Adrenal gland (tissue), 19 donors: ENCODE measurements at places on chromosomes 2 and 18. TPM values are rescaled to one million over a fixed set of nuclear protein-coding genes. Genes with fewer than 3 reads are reported as not detected.

IL1RL1 gene
- 74.8 TPM for total RNA-seq

PLCL1 gene
- total RNA-seq, result 5.6 TPM

EML6 gene
- 19.3 TPM for total RNA-seq

CHRNG gene
- total RNA-seq, result not detected

ERFE gene
- 0.36 TPM for total RNA-seq

NT5C1B gene
- not detected for total RNA-seq

FNDC4 gene
- 142 TPM for total RNA-seq

BMP10 gene
- total RNA-seq, result not detected

OSGEPL1 gene
- 15.8 TPM for total RNA-seq

FAM161A gene
- 1.5 TPM for total RNA-seq

FN1 gene
- 86.8 TPM for total RNA-seq

PLGLB2 gene
- 0.18 TPM for total RNA-seq

ABCB11 gene
- not detected for total RNA-seq

KIF1A gene
- total RNA-seq, result 2.7 TPM

SOX11 gene
- 1.5 TPM for total RNA-seq

AGBL5 gene
- 33.2 TPM for total RNA-seq

DQX1 gene
- total RNA-seq, result 0.17 TPM

ZNF512 gene
- total RNA-seq, result 16.8 TPM

CACNB4 gene
- total RNA-seq, result 2.1 TPM

CERKL gene
- not detected for total RNA-seq

MRPL44 gene
- 46.9 TPM for total RNA-seq

REG1B gene
- not detected for total RNA-seq

DPYSL5 gene
- total RNA-seq, result 1.5 TPM

PAX8 gene
- 5.1 TPM for total RNA-seq

ADAM17 gene
- total RNA-seq, result 18.4 TPM

IMPACT gene
- 46.8 TPM for total RNA-seq

CASP8 gene
- total RNA-seq, result 23.5 TPM

SLC35G4 gene
- not detected for total RNA-seq

LCT gene
- not detected for total RNA-seq

TCF23 gene
- 0.06 TPM for total RNA-seq

EGR4 gene
- not detected for total RNA-seq

SH3BP4 gene
- total RNA-seq, result 23.5 TPM

EFR3B gene
- total RNA-seq, result 1.8 TPM

POTEE gene
- 0.17 TPM for total RNA-seq

FIGN gene
- total RNA-seq, result 6.3 TPM

GPR75 gene
- 3.7 TPM for total RNA-seq
